Adrenal gland (tissue), 19 donors: ENCODE measurements at places on chromosomes 13 and 19. TPM values are rescaled to one million over a fixed set of nuclear protein-coding genes. Genes with fewer than 3 reads are reported as not detected.

KLK2 gene
- not detected for total RNA-seq

GRIN3B gene
- total RNA-seq, result not detected

CPB2 gene
- total RNA-seq, result not detected

RTBDN gene
- total RNA-seq, result not detected

KIR3DL1 gene
- total RNA-seq, result not detected

KLK5 gene
- not detected for total RNA-seq
